ENCODE measurements at places on chromosomes 5 and 9. TPM values are rescaled to one million over a fixed set of nuclear protein-coding genes. Genes with fewer than 3 reads are reported as not detected.

- DNase-seq, result peak; percentile 14
Observed at GRCh38 chr5:77337686-77338085, 127.2 kb downstream of the PDE8B start.

- DNase-seq, result no peak
Observed at GRCh38 chr9:36457836-36458429, 57.9 kb upstream of the RNF38 start.

GRCh38 chr5:155676967-155677366 lies 650.0 kb upstream of the SGCD start:
- no peak for DNase-seq

DNA sequence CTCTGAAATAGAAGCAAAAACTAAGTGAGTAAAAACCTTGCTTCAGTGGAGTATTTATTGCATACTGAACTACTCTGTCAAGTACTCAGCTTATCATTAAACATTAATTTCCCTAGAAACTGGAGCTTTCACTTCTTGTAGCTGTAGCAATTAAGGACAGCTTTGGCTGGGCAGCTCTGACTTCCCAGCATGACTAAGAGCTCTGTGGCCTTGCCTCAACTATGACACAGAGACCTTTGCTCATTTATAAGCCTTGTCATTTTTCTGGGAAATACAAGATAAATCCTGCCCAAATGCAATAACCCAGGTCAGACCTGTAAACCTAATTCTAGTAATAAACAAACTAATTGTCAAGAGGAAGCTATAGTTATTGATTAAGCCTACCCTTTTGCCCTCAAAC lies 65.4 kb upstream of the STK32A start:
- peak; percentile 16 for DNase-seq

DNA sequence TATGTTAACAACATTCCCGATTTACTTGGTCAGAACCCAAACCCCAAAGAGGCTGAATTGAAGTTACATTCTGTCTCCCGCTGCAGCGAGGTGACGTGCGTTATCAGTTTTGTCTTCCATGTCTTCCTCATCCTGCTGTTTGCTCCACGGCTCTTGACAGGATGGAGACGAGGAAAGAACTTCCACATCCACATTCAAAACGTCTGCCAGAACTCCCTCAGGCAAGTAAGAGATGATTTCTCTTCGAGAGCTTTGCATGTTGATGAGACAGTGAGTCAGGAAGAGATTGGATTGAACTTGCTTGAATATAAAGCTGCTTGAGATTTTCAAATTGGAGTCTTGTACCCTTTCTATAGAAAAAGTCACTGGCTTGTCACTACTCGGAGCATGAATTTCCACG lies 242.6 kb downstream of the AUH start:
- no peak for DNase-seq

GRCh38 chr9:82987370-82988189 lies 75.4 kb downstream of the RASEF start:
- no peak for DNase-seq

GRCh38 chr9:38235244-38235643 lies 157.3 kb upstream of the ALDH1B1 start:
- DNase-seq, result no peak

- peak; percentile 20 for DNase-seq
Observed at GRCh38 chr9:21465859-21466518, 16.1 kb downstream of the IFNE start.

ST8SIA4 gene
- 6.9 TPM for polyA plus RNA-seq

TLE1 gene
- polyA plus RNA-seq, result 65.1 TPM

All from right renal pelvis (tissue), 4 donors.